ENCODE measurements at places on chromosomes 1 and 21.
A peak's percentile ranks its signal among the peaks of the same experiment; 100 is the strongest.

DNA sequence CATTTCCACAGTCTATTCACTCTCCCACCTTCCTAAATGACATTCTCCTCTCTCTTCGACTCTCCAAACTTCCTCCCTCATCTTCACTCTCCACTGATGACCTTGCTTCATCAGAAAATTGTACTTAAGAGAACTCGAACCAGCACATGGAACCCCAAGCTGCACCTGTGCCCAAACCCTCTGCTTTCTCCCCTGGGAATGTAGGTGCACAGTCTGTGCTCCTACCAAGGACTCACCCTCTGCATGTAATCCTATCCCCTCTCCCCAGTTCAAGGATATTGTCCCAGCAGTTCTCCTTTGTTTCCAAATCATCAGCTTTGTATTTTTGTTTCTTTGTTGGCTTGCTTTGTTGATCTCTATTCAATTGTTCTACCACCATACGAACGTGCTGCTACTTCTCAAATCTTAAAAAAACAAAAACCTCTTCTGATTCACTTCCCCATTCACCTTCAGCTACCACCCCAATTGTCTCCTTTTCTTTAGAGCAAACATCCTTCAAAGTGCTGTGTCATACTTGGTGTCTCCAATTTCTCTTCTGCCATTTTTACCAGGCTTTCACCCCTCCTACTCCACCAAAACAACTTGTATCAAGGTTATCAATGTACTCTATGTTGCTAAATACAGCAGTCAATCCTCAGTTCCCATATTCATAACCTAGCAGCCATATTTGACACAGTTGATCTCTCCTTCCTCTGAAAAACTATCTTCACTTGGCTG, 26.8 kb downstream of the RAB3B start:
- no peak for DNase-seq

- no peak for DNase-seq
Measured at GRCh38 chr1:218475275-218475674, 130.1 kb downstream of the TGFB2 start.

DNA sequence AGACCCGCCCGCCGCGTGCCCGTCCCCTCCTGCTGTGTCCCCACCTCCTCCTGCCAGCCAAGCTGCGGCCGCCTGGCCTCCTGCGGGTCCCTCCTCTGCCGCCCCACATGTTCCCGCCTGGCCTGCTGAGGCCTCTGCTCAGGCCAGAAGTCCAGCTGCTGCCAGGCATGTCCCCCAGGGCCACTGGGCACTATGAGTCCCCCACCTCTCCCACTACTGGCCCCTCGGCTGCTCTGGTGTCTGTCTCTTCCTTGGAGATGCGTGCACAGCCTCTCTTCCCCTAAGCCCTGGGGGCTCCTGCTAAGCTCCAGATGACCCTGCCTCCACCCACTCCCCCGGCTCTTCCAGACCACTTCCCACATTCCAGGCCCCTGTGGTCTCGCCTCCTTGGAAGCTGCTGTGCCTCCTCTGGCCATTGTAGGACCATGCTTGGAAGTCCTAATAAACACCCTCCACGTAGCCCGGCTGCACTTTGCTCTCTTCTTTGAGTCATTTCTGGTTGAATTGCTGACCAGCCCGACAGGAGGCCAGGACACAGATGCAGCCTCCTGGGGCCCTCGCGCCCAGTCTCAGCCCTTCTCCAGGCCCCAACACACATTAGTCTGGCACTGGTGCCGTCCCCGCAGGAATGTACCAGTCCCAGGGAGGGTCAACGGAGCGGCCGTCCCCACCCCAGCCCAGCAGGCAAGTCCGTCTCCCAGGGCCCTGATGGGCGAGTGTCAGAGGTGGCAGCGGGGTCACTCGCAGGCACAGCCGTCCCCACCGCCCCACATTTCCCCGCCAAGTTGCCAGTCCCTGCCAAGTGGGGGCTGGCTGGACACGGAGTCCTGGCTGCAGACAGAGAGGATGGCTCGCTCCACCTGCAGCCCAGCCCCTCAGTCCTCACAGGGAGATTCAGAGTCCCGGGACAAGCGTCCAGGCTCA, 1.1 kb downstream of the KRTAP10-12 start:
- no peak for DNase-seq

- peak; percentile 76 for DNase-seq
Measured at GRCh38 chr1:238409932-238410331, 519.2 kb upstream of the ZP4 start.

DNA sequence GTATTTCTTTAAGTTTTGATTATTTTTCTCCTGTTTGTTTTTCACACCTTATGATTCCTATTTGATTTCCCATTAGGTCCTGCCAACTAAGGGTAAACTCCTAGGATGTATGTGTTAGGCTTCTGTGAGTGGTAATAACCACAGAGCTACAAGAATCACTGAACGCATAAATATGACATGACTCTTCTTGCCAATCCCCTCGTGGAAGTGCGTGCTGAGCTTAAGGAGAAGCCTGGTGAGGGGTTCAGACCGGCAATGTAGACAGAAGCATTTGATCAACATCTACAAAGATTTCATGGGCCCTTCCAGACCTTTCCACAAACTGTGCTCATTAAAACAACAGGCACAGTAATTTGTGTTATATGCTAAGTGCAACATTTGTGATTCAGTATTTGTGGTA, 273.8 kb upstream of the SNX7 start:
- no peak for DNase-seq

GRCh38 chr1:118991448-118991847, 3.3 kb upstream of the TBX15 start:
- no peak for DNase-seq

GRCh38 chr1:108574008-108574407, 14.1 kb downstream of the EEIG2 start:
- DNase-seq, result no peak

DNA sequence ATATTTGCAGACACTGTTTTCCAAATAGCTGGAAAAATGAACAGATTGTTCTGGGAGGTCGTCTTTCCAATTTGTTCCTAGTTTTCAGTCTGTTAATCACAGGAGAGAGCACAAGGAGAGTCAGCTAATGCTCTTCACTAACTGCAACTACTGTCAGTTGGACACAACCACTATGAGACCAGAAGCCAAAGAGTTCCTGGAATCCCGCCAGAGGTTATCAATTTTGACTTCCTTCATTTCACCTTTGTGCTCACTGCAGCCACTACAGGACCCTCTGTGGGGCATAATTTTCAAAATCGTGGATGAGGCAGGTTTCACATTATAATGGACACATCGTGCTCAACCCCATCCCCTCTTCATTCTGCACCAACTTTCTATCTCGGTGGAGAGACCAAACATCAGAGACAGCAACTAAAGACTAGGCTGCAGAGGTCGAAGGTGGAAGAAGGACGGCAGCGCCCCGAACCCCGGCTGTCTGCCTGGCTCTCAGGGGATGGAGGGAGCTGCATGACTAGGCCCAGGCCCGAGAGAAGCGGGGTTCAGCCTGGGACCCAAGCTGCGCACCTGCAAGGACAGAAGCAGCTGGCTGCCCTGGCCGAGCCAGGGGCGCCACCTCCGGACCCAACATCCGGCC, 602 bp downstream of the KIAA0319L start:
- DNase-seq, result no peak

- no peak for DNase-seq
Measured at GRCh38 chr1:210263963-210264362, 31.4 kb downstream of the SERTAD4 start.

GRCh38 chr1:173414539-173415226, 62.5 kb upstream of the PRDX6 start:
- no peak for DNase-seq
